T1000 (cell line): ENCODE measurements at places on chromosomes 1 and 21.

- DNase-seq = no peak
Measured at GRCh38 chr1:70234733-70235132, 13.6 kb downstream of the SRSF11 start.

GRCh38 chr1:167671727-167672511 lies 41.9 kb downstream of the RCSD1 start:
- no peak for DNase-seq

DNA sequence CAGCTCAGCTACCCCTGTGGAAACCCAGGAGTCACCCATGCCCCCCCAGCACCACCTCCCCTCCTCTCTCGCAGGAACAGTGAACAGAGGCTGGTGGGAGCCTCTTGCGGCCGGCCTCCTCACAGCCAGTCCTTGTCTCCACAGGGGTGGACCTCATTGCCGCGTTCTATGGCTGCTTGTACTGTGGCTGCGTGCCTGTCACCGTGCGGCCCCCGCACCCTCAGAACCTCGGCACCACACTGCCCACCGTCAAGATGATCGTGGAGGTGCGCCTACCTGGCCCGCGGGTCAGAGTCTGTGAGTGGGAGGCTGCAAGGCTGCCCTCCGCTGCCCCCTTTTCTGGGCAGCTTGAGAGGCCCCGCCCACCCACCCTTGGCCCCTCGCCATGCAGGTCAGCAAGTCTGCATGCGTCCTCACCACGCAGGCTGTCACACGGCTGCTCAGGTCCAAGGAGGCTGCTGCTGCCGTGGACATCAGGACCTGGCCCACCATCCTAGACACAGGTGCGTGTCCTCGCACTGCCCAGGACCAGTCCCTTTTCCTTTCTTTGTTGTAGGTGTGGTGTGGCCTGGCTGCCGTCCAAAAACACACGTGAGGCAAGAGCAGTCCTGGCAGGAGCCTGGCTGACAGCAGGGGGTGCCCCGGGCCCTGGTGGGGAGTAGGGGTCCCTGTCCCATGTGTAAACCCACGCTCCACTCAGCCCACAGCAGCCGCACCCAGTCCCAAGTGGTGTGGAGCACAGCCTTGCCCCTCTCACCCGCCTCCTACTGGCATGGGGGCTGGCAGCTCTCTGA lies 50.3 kb downstream of the S100B start:
- DNase-seq = no peak

- DNase-seq = no peak
Measured at GRCh38 chr1:151356696-151357095, 9.6 kb upstream of the RFX5 start.

GRCh38 chr21:42336054-42336453 lies 14.7 kb downstream of the TFF2 start:
- DNase-seq = no peak

GRCh38 chr21:18155508-18156193 lies 89.0 kb upstream of the CHODL start:
- no peak for DNase-seq
